Right hindlimb (tissue), 1 donor: ENCODE measurements at places on chromosomes 6 and 20.

GRCh38 chr6:42411406-42411805 is 40.3 kb downstream of the TRERF1 start:
- no peak for DNase-seq

GRCh38 chr6:136171231-136171630 is 78.9 kb downstream of the MTFR2 start:
- DNase-seq = no peak

DNA sequence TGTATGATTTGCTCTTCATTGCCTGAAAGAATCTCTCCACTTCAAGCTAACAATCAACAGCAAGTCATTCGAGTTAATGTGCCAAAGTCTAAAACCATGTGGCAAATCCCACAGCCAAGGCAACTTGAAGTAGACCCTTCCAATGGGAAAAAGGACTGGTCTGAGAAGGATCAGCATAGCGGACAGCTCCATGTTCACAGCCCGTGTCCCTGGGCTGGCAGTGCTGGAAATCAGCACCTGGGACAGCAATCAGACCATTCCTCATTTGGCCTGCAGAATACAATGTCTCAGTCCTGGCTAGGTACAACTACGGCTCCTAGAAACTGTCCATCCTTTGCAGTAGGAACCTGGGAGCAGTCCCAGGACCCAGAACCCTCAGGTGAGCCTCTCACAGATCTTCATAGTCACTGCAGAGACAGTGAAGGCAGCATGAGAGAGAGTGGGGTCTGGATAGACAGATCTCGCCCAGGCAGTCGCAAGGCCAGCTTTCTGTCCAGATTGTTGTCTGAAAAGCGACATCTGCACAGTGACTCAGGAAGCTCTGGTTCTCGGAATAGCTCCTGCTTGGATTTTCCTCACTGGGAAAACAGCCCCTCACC is 1.1 kb downstream of the GJA10 start:
- DNase-seq = peak; percentile 80

GRCh38 chr6:166667796-166668610 is 41.0 kb upstream of the RPS6KA2 start:
- no peak for DNase-seq

DNA sequence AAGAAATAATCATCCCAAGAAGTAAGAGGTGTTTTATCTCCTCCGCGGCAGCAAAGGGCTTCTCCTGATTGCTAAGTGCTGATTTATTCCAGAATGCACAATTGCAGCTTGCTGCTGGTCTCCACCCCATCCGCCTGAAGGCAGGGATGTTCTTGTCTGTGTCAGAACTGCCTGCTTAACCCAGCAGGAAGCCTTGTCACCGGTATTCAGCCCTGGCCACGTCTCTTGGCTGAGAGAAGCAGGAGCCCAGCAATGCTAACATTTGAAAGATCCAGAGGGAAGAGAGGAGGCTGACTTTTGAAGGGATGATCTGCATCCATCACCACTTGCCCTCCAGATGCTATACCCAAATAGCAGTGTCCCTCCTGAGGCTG is 4.2 kb downstream of the SCML4 start:
- DNase-seq = no peak

GRCh38 chr6:37134396-37135191 is 35.4 kb upstream of the PIM1 start:
- DNase-seq = peak; percentile 40

DNA sequence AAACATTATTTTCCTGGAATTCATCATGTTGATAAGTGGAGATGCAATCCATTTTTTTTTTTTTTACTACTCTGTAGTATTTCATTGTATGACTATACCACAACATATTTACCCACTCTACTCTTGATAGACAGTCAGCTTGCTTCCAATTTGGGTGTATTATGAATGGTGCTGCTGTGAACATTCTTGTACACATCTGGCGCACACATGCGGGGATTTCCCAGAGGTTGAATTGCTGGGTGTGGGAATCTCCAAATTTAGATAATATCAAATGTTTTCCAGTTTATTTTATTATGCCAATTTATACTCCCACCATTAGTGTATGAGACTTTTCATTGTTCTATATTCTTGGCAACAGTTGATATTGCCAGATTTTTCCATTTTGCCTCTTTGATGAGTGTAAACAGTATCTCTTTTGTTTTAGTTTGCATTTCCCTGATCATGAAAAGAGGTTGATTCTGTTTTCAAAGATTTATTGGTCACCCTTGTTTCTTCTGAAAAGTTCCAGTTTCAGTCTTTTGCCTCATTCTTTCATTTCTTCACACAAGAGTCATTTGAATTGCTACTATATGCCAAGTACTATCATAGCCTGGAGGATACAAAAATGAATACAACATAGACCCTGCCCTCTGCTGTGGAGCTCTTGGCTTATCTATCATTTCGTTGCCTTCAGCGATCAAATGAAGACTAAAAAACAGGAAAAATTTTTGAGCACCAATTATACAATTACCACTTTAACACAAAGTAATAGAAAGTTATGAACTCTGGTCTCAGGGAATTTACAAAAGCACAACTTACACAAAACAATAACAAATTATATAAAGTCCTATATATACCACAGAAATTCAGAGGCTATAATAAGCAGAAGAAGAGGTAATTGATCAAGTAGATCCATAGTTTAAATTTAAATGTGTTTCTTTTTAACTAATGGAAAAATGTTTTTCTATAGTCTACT is 17.1 kb upstream of the NCOA7 start:
- no peak for DNase-seq

GRCh38 chr6:43621078-43621835 is 7.8 kb downstream of the GTPBP2 start:
- DNase-seq = no peak

DNA sequence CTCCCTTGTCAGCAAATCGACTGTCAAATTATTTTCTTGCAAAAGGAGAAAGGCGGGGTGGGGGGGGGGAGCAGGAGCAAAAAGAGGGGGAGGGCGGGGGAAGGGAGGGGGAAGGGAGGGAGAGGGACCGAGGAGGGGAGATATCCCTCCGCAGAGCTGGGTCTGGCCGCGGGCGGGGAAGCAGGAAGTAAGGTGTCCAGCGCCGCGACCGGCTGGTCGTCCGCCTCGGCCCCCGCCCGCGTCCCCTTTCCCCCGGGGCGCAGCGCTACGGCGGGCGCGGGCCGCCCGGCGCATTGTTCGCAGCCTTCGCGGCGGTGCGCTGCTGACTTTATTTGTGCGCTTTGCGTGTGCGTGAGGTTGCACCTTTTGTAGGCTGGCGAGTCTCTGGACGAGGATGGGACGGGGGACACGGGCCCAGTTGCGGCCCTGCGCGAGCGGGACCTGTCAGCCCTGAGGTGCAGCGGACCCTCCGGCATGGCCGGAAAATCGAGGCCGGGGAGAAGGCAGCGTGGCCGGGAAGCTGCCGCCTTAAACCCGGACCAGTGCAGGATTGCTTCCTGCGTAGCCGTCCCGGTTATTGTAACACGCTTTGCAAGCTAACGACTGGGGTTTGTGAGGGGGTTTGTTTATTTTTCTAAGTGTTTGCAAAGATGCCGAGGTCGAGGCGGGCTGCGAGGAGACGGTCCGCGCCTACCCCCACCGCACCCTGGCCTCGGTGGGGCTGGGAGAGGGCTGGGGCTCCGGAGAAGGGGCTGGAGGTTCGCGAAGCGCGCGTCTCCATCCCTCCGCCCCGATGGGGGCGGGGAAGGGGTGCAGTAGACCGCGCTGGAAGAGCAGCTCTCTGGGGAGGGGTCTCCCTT is 675 bp upstream of the TRERF1 start:
- peak; percentile 90 for DNase-seq

- no peak for DNase-seq
These were observed 39.6 kb upstream of the STX16 start for GRCh38 chr20:58611236-58612030.

- DNase-seq = no peak
These were observed 90.0 kb downstream of the ELOVL5 start for GRCh38 chr6:53258774-53259155.

DNA sequence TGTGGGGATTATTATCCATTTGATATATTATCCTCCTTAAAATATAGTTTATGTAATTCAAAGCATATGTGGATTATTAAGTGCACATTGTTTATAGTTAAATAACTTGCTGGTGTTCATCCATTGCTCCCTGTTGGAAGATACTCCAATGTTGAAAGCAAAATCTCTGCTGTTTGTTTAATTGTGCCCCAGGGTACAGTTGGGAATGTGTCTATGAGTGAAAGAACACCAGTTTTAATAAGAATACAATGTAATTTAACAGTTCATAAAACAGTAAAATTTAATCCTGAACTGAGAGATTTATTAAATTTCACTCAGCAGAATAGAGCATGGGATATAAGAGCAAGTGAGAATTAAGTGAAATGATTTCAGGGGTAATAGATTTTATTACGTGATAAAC is 364.9 kb downstream of the GRIK2 start:
- no peak for DNase-seq

GRCh38 chr6:159212028-159212427 is 42.8 kb downstream of the FNDC1 start:
- no peak for DNase-seq

DNA sequence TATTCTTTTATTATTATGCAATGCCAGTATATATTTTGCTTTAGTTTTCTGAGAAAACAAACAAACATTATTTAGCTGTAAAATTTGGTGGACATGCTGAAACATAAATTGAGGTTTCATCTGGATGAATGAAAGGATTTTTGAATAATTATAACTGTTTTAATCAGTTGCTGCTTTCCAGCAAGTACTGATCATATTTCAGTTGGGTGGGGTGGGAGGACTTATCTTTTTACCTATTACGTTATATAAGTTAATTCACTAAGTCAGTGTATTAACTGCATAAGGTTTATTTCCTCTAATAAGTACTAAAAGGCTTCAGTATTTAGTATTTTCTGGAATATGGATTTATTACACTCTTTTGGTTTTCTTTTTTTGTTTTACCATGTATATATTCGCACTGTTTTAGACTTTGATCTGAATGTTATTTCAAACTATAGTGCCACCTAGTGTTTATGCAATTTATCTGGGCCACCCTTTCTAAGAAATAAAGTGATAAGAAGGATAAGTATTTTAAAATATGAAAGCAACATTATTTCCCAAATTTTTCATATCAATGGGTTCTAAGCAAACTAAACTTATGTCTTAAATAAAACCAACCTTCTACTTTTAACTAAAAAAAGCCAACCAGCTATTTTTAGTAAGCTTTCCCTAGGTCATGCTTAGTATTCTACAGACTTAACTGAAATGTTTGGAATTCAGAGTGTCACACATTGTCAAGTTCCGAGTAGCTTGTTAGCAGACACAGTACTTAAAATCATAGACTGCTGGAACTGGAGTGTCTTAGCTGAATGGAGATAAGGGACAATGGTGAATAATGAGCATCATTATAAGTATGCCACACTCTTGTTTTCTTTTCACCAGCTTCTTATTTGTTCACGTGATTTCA is 105.4 kb upstream of the MCHR2 start:
- no peak for DNase-seq

DNA sequence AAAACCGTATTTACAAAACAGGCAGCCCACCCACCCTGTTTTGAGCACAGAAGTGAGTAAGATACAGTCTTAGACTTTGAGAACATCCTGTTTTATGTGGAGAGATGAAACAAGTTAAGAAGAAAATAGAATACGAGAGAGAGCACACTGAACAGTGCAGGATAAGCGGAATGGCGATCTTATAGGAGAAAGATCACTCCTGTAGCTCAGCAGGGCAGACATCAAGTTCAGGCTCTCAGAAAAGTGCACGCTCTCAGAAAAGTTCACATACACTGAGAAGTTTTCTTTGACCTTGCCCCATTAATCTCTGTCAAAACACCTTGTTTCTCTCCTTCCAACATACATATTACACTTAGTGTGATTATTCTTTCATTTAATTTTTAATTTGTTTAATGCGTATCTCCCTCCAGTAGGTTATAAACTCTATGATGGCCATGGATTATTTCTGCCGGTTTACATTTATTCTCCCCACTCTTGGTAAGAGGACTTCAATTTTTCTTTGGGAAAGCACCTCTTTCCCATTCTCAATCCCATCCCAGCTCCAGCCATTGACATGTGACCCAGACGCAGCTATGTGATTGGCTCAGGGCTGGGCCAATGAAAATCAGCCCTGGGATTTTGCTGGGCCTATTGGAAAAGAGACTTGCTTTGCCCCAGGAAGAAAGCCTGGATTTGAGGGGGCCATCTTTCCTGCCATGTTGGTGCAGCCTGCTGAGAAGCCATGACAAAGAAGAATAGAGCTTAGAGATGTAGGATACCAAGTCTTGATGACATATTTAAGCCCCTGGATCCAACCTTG is 16.2 kb downstream of the KCNB1 start:
- no peak for DNase-seq

- no peak for DNase-seq
These were observed 32.8 kb upstream of the CEP162 start for GRCh38 chr6:84260196-84260595.

DNA sequence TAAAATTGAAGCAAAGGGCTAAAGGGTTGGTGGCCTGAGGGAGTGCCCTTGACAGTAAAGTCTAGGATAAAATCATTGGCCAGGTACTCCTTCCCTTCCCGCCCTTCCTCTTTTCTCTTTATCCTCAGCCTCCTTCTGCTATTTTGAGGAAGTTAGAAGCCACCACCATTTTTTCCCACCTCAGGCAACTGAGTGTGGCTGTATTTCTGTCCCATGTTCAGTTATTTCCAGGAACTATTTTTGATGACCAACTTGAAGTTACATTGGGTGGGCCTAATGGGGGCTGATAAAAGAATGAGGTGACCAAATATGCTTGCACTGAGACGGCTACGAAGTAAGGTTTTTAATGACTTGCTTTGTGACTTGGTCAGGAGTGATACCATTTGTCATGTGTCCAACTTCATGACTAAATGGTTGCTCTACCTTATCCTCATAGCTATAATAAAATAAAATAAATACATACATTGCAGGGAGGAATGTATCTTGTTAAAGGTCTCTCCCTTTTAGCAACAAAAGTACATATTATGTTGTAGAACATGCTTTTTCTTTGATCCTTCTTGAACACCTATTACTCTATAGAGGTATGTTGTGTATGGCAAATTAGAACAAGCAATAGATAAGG is 12.0 kb downstream of the PTPN1 start:
- no peak for DNase-seq

- no peak for DNase-seq
These were observed 289.4 kb downstream of the PHACTR1 start for GRCh38 chr6:13005994-13006393.

- no peak for DNase-seq
These were observed 111.9 kb downstream of the CEBPB start for GRCh38 chr20:50302341-50303057.

DNA sequence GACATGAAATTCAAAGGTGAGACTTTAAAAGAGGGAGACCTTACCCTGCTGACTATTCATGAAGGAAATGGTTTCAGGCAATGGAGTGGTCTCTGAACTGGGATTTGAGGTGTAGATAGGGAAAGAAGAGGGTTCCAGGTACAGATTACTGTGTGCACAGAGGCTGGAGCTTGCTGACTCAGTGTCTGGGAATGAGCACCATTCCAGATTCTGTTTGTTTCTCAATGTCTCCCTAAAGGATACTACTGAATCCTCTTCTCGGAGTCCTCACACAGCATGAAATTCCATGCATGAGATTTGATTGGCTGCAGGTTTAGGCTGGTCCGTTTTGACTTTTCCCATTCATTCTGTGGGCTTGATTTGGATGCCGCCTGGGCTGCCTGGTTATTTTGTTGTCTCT is 49.0 kb downstream of the PPP1R14C start:
- no peak for DNase-seq
